Kidney (tissue), 22 donors: ENCODE measurements at places on chromosomes 3 and 15. TPM values are rescaled to one million over a fixed set of nuclear protein-coding genes. Genes with fewer than 3 reads are reported as not detected.

The SLC28A2 gene
- total RNA-seq: not detected

The ARGFX gene
- not detected for total RNA-seq

- no peak for DNase-seq
- no peaks in the 10 kb centered on the region for H3K36me3 ChIP-seq
- H3K27me3 ChIP-seq: no peaks in the 10 kb centered on the region
- no peak overlapping the region for H3K4me3 ChIP-seq
Observed at GRCh38 chr3:100641471-100642032, 32.2 kb downstream of the ADGRG7 start.

DNA sequence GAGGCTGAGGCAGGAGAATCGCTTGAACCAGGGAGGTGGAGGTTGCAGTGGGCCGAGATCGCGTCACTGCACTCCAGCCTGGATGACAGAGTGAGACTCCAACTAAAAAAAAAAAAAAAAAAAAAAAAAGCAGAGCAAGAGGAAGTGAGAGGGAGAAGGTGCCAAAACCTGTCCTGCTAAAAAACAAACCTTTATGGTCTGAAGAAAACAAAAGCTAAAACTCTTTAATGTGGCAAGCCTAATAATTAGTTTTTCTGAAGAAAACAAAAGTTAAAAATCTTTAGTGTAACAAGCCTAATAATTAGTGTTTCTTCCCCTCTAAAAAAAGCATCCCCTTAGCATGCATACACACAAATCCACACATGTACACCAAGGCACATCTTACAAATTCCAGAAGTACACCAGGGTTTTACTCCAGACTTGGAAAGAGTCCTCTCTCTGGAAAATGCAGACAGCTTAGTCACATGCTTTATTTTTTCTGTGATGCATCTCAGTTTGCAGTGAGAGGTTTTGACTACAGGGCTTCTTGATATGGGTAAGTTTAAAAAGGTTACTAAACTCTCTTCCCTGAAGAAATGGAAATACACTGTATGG, 65.9 kb downstream of the HACD2 start:
- no peaks in the 10 kb centered on the region for H3K27me3 ChIP-seq
- H3K36me3 ChIP-seq: no peaks in the 10 kb centered on the region
- no peaks in the 10 kb centered on the region for H3K4me1 ChIP-seq
- H3K4me3 ChIP-seq: no peak overlapping the region

GRCh38 chr3:98726084-98726483, 37.1 kb upstream of the ST3GAL6 start:
- no peaks in the 10 kb centered on the region for H3K27me3 ChIP-seq
- H3K36me3 ChIP-seq: no peaks in the 10 kb centered on the region
- DNase-seq: no peak
- H3K4me1 ChIP-seq: no peaks in the 10 kb centered on the region
- H3K4me3 ChIP-seq: no peak overlapping the region
